ENCODE measurements at places on chromosomes 13 and 19.

- no peak for DNase-seq
Observed at GRCh38 chr19:23440791-23441190, 45.5 kb upstream of the ZNF91 start.

GRCh38 chr13:41496420-41497234 is 39.3 kb downstream of the RGCC start:
- DNase-seq, result no peak

DNA sequence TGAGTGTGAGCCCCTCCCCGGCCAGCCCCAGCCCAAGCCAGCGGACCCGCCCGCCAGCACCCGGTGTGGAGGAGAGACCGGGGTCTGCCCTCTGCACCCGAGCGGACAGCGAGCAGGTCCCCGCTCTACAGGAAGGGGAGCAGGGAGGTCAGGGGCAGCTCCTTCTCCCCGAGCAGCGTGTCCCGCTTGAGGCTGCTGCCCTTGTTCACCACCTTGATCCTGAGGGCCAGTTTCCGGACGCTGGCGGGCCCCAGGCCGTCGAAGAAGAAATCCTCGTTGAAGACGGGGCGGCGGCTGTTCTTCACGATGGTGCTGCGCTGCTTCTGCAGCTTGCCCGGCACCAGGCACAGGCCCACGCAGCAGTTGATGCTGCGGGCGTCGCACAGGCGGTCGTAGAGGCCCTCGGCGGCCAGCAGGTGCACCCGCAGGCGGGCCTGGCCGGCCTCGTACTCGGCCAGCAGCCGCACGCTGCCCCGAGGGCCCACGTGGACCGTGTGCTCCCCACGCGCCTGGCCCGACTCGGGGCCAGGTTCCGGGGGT is 1.9 kb downstream of the C2CD4C start:
- no peak for DNase-seq

DNA sequence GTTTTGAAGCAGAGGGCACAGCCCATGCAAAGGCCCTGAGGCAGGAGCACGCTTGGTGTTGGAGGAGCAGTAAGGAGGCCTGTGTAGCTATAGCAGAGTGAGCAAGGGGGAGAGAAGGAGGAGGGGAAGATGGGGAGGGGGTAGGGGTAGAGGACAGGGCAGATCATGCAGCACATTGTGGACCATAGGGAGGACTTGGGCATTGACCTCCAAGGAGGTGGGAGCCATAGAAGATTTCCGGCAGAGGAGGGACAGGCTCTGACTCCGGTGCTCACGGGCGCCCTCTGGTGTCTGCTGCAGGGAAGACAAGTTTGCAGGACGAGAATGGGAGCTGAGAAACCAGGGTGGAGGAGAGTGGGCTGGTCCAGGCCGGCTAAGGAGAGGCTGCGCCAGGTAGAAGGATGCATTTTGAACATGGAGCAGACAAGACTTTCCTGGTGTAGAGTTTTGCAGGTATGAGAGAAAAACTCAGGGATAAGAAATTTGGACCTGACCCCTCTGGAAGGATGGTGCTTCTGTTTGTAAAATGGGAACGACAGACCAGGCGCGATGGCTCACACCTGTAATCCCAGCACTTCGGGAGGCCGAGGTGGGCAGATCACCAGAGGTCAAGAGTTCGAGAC is 13.7 kb upstream of the CREB3L3 start:
- no peak for DNase-seq

GRCh38 chr19:14943601-14944000 is 2.3 kb downstream of the OR7C2 start:
- DNase-seq, result no peak

DNA sequence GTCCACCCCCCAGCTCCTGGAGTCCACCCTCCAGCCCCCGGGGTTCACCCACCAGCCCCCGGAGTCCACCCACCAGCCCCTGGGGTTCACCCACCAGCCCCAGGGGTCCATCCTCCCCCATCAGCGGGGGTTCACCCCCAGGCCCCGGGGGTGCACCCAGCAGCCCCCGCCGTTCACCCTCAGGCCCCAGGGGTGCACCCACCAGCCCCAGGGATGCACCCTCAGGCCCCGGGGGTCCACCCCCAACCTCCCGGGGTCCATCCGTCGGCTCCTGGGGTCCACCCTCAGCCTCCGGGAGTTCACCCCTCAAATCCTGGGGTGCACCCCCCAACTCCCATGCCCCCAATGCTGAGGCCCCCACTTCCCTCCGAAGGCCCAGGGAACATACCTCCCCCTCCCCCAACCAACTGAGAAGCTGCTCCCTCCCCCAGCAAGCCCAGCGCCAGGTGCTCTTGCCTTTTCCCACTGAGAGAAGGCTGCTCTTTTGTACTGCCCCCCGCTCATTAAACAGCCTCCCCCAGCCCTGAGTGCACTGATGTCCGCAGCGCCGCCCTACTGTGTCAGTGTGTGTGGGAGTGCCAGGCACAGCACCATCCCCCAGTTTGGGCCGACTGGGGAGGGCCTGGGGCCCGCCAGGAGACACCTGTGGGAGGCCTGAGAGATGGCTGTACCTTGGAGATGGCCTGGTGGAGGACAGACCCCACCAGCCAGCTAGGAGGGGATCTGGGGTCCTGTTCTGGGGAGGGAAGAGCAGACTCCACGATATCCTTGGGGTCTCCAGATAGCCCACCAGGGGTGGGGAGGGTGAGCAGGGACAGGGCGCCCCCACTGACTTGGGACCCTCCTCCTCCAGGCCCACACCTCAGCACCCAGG is 750 bp upstream of the AMH start:
- no peak for DNase-seq

DNA sequence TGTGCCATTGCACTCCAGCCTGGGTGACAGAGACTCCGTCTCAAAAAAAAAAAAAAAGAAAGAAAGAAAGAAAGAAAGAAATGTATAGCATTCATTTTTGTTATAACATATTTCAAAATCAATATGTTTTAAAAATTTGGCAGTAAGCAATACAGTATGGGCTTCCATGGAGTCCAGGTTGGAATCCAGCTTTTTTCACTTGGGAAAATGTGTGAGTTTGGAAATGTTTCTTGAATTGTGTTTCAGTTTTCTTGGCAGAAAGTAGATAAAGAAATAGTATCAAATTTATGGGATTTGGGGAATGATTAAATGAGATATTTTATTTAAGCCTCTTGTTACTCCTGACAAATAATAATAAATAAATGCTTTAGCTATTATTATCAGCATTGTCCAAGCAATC is 225.6 kb downstream of the PCDH9 start:
- DNase-seq, result no peak

DNA sequence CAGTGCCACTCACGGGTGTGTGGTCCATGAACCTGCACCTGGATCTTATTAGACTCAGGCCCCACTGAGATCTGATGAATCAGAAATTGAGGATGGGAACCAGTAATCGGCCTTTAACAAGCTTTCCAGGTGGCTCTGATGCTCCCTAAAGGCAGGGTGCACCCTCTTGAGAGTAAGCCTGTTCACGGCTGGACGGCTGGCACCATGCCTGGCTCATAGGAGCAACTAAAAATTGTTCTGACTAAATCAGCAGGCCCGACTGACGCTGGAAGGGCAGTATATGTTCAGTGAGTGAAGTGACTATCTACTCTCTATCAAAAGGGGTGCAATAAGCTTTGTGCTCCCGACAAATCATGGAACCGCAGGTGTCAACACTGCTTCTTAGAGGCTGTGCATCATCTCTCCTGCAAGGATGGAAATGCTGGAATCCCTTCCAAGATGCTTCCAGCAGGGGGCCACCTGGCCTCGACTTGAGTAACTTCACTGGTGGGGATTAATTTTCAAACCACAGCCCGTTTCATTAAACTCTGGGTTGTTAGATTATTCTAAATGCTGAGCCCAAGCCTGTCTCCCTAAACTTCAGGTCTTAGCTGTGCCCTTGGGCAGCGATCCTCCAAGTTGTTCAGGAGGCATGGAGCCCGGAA is 28.4 kb downstream of the TMTC4 start:
- DNase-seq, result no peak

DNA sequence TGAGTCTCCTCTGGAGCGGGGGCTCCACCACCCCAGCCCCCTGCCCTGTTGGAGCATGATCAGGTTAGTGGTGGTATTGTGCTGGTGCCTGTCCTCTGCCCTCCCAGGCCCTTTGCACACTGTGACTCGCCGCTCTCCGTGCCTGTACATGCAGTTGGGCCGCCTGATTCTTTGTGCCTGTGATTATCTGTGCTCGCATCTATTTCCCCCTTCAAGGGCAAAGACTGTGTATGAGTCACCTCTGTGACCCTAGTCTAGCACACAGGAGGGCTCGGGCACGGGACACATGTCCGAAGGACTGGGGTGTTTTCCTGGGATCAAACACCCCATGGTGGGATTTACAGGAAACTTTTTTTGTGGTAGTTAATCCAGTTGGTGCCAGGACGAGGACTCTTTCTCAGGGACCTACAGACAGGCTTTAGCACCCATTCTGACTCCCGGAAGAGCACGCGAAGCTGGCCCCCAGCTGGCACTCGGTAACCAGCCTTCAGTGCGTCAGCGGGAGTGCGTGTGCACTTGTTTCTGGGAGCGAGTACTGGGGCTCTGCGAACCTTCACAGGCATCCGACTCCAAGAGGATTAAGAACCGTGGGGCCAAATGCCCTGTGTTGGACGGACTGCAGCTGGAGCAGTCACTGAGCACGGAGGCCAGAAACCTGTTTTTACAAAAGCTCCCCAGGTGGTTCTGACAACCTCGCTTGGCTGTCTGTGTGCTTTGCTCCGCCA is 6.7 kb downstream of the PPP1R37 start:
- DNase-seq, result no peak

GRCh38 chr13:99074693-99075092 is 96.8 kb upstream of the DOCK9 start:
- no peak for DNase-seq

GRCh38 chr19:28409859-28410258 is 803.1 kb downstream of the UQCRFS1 start:
- DNase-seq, result no peak

DNA sequence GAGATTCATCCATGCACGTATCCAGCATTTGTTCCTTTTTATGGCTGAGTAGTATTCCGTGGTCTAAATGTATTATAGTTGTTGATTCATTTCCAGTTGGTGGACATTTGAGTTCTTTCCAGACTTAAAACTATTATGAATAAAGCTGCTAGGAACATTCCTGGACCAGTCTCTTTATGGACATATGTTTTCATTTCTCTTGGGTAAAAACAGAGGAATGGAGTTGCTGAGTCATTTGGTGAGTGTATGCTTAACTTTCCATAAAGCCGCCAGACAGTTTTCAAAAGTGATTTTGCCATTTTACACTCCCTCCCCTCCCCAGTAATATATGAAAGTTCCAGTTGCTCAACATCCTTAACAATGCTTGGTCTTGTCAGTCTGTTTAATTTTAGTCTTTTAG is 116.4 kb downstream of the TSHZ3 start:
- no peak for DNase-seq

DNA sequence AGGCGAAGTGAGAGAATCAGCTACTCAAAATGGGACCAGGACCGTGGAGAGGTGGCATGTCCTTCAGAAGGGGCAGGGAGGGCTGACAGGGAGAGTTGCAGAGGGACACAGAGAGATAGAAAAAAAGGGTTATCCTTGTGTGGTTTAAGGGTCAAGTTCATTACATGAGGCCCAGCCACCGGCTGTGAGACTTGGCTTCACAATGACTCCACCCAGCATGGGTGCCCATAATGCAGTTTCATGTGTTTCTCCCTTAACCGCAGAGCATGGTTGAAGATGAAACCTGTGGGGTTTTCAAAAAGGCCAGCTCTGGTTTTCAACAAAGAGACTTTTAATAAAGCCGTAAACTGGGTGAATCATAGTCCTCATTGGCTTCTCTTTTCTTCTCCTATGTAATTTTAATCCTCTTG is 164.6 kb downstream of the KLF5 start:
- no peak for DNase-seq

DNA sequence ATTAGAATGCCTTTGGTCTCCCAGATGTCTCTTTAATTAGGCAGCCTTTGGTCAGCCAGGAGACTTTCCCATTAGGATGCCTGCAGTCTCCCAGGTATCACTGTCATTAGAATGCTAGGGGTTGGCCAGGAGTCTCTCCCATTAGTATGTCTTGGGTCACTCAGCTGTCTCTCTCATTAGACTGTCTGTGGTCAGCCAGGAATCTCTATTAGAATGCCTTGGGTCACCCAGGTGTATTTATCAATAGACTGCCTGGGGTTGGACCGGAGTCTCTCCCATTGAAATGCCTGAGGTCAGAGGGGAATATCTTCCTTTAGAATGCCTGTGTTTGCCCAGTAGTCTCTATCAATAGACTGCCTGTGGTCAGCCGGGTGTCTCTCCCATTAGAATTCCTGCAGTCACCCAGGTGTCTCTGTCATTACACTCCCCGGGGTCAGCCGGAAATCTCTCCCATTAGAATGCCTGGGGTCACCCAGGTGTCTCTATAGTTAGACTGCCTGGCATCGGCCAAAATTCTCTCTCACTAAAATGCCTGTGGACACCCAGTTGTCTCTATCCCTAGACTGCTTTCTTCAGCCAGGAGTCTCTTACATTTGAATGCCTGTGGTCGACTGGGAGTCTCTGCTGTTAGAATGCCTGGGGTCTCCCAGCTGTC is 1460.3 kb downstream of the UQCRFS1 start:
- no peak for DNase-seq

- DNase-seq, result no peak
Observed at GRCh38 chr19:10111405-10111811, at the start of gene P2RY11. Gene P2RY11 (plus strand): TSS chr19:10111693. CDS start chr19:10111722, 29 bp downstream.

DNA sequence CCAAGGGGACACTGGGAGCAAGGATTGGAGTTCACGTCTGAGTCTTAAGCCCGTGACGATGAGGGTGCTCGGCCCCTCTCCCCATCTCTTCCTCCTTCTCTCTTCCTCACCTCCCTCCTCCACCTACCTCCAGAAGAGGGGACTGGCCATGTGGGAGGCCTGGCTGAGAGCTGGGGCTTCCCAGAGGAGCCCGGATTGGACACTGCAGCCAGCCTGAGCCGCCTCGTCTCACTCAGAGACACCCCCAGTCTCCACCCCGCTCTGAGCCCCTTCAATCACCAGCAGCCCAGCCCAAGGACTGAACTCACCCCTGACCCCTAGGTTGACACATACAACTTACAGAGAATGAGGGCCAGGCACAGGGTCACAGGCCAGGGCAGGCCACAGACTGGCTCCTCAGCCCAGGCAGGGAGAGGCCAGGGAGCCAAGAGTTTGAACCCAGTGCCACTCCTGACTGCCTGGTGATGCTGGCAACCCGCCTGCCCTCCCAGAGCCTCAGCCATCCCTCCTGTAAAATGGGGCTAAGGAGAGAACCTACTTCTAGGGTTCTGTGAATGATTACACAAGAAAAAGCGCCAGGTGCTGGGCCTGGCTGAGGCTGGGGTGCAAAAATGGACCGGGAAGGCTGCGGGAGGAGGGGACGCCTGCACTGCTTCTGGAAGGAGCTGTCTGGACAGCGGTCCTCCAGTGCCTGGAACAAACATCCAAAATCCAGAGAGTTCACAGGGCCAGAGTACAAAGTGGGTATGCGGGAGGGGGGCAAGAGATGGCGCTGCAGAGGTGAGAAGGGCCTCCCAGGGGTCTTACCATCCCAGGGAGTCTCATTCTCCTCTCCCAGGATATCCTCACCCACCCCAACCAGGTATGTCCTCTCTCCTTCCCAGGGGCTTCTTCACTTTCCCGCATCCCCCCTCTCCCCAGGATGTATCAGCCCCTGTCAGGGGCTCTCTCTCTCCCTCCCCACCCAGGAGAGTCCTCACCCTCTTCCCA is 1.1 kb downstream of the CD79A start:
- no peak for DNase-seq

- DNase-seq, result no peak
Observed at GRCh38 chr19:44796701-44797115, 12.2 kb upstream of the BCAM start.

- DNase-seq, result no peak
Observed at GRCh38 chr19:30564551-30565011, 192.4 kb downstream of the ZNF536 start.
